Osteoblast (primary cell): ENCODE measurements at places on chromosomes 5 and 9. TPM values are rescaled to one million over a fixed set of nuclear protein-coding genes. Genes with fewer than 3 reads are reported as not detected.
A peak's percentile ranks its signal among the peaks of the same experiment; 100 is the strongest.

- no peak for DNase-seq
These were observed 6.7 kb downstream of the IRF1 start for GRCh38 chr5:132483661-132484390.

DNA sequence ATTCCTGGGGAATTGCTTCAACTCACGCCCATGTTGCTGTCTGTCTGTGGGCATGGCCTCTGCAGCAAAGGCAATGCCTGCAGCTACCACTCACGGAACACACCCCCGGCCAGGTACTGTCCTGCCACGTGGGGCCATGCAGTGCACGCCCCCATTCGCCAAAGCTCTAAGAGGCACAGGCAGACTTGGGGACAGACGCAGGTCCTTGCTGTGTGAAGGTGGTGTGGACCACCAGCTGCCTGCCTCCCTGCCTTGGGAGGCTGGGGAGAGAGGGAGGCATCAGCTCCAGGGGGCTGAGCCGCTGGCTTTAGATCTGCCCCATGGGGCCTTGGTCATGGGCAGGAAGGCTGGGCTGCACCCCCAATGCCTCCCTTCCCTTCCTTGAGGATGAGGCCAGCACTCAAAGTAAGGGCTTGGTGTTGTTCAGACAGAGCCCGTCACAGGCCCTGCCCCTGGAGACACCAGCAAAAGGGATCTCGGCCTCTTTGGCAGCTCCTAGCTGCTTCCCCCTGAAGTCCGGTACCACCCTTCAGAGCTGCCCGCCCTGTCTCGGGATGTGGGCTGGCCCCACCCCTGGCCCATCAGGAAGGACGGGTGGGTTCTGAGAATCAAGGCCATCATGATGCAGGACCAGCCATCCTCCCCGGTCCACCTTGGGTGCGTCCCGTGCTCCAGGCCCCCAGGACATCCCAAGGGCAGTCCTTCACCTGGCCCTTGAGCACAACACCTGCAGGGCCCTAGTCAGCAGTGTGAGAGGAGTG, 2.3 kb downstream of the GRIN1 start:
- peak; percentile 85 for DNase-seq

SCGB3A2 gene
- not detected in 2 replicates for total RNA-seq

ADAMTS2 gene
- total RNA-seq = 144 and 203 TPM in 2 replicates

GARIN3 gene
- total RNA-seq = not detected in 2 replicates
